NCI-H1417 treated with DMSO at 0.1 percent for 48 hours (cell line): ENCODE measurements at places on chromosomes 11 and 22.
A peak's percentile ranks its signal among the peaks of the same experiment; 100 is the strongest.

DNA sequence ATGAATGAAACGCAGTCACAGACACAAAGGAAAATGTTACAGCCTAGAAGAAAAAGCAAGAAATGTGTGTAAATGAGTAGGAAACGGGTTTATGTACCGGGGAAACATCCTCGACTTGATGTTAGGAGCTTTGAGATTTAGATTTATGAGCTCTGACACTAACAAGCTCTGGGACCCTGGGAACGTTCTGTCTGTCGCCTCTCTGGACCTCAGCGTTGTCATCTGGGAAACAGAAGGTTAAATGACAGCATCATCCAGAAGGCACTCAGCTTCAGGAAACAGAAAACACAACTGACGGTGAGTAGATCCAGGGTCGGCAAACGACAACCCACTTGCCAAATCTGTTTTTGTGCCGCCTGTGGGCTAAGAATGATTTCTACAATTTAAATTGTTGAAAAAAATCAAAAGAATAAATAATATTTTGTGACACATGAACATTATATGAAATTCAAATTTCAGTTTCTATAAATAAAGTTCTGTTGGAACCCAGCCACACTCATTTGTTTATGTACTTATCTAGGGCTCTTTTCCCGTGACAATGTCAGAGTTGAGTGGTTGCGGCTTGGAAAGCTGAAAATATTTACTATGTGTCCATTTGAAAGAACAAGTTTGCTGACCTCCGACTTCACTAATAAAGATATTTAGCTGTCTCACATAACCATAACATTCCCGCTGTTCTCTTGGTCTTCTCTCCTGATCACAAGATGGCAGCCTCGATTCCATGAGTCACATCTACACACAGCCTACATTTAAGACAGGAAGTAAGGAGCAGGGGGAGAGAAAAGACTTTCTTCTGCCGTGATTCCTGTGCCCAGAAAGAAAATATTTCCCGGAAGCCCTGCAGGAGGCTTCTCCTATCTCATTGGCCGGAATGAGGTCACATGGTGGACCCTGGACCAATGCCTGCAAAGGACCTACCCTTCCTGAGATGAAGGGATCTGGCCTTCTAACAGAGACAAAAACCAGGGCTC is 47.1 kb upstream of the SYT13 start:
- DNase-seq = no peak

DNA sequence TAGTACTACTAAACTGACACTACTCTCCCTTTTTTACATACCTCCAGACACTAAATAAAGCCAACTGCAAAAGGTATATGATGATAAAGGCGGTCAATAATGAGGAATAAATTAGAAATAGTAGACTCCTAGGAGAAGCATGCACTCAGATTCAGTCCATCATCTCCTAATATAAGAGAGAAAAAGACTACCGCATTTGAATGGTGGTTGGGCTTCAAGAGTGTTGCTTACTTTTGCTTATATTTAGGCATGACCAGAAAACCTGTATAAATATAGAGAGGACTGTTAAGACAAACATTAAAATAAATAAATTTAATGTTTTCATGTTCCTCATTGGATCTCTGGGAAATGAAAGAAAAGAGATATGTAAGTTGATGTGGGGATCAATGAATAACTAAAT is 1137.0 kb downstream of the FAM181B start:
- DNase-seq = no peak

GRCh38 chr11:129281471-129282415 is 89.6 kb upstream of the ARHGAP32 start:
- no peak for DNase-seq

GRCh38 chr11:61149624-61150615 is 11.3 kb downstream of the VPS37C start:
- DNase-seq = peak; percentile 16

GRCh38 chr11:123460012-123460700 is 30.1 kb downstream of the GRAMD1B start:
- no peak for DNase-seq

GRCh38 chr11:126464796-126465195 is 109.3 kb downstream of the ST3GAL4 start:
- no peak for DNase-seq

DNA sequence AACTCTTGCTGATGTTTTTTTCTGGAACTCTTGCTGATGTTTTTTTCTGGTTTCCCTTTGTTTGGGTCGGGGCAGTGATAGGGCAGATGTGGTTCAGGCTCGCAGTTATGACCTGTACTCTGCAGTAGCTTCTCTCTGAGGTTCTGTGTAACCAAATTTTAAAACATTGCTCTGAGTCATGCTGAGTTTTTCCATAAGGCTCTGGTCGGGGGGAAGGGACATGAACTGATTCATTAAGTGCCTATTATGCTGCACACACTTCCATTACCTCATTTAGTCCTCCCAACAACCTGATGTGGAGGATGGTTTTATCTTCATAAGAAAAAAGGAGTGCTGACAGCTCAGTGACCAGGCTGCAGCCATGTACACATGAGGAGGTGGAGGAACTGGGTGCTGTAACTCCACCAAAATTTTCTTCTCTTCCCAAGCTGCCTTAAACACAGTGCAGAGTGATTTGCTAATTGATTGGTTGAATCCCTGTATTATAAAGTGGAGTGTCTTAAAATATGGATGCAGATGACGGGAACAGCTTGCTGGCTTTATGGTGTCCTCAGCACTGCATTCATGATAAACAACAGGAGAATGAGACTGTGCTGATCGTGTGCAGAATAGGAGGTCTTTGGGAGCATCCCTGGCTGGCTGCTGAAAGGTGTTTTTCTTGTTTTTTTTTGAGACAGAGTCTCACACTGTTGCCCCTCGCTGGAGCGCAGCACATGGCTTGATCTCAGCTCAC is 19.1 kb downstream of the TNRC6B start:
- no peak for DNase-seq

GRCh38 chr11:74220376-74220775 is 49.3 kb downstream of the PPME1 start:
- no peak for DNase-seq

GRCh38 chr11:130737866-130738431 is 178.3 kb downstream of the SNX19 start:
- DNase-seq = no peak

DNA sequence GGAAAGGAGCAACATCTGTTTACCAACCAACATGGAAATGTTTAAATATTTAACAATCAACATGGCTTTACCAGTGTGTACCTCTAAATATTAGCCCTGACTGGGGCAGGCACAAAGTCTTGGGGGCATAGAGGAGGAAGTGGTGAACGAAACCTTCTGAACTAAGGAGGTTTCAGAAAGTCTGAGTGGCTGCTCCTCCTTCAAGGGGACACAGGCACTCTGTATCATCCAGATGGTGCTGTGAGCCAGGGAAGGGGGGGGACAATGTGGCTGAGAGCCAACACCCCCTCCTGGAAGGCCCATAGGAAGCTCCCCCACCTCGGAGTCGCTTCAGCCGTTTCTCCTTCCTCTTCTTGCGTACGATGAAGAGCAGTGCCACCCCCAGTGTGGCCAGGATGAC is 107.7 kb downstream of the CEP164 start:
- no peak for DNase-seq

DNA sequence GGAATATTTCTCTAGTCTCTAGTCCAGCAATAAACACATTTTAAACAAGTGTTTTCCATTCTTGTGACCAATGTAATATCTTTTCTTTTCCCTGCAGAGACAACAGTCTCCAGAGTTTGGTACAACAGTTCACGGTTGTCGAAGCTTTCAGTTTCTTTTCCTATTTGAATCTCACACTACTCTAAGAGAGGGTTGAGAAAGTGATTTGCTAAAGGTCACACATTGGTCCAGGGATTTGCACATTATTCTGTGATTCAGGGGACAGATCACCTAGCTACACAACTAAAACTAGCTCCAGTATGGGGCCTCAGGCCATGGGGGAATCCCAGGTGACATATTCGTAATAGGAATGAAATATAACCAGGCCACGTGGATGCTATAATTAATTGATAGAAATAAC is 132.5 kb downstream of the HIPK3 start:
- no peak for DNase-seq

- DNase-seq = no peak
Observed at GRCh38 chr11:126162306-126163030, 49.0 kb downstream of the RPUSD4 start.

DNA sequence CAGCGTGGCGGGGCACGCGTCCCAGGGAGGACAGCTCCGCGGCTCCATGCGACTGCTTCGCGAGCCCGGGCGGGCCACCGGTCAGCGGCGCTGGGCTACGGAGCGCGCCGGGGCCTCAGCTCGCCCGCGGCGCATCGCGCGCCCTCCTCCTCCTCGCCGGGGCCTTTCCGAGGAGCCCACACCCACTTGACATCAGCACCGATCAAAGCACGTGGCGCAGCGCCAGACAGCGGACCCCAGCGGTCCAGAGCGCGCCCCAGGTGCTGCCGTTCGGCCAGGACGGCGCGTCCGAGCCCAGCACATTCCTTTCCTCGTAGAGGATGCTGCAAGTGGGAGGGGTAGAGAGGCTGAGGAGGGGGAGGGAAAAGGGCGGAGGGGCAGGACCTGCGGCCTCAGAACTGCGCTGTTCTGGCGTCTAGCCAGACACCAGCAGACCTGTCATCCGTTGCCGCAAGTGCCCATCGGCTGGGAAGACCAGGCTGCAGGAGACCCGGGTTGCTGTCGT is 88.6 kb downstream of the PLEKHA7 start:
- no peak for DNase-seq

GRCh38 chr11:66328302-66329144 is 7.7 kb downstream of the RIN1 start:
- DNase-seq = no peak

GRCh38 chr22:23826510-23827350 is 12.1 kb downstream of the DERL3 start:
- no peak for DNase-seq

- DNase-seq = no peak
Observed at GRCh38 chr11:126861796-126862459, 138.6 kb downstream of the KIRREL3 start.

- DNase-seq = no peak
Observed at GRCh38 chr11:8262552-8263108, 1.0 kb downstream of the LMO1 start.

DNA sequence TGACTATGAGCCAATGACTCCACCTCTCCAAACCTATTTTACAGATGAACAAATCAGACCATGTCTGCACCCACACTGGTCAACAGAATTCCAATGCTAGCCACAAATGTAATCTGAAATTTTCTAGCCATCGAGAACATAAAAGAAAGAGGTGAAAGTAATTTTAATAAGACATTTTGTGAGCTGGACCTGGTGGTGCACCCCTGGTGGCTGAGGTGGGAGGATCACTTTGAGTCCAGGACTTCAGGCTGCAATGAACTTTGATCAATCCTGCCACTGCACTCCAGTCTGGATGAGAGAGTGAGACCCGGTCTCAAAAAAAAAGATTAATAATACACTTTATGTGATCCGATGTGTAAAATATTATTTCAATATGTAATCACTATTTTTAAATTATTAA is 9.4 kb upstream of the RNF185 start:
- DNase-seq = no peak

- no peak for DNase-seq
Observed at GRCh38 chr22:24417901-24418641, 9.3 kb upstream of the ADORA2A start.

GRCh38 chr11:2579315-2580060 is 120.3 kb downstream of the KCNQ1OT1 start:
- DNase-seq = no peak

- no peak for DNase-seq
Observed at GRCh38 chr22:37043828-37044538, 7.6 kb upstream of the KCTD17 start.

- DNase-seq = no peak
Observed at GRCh38 chr22:23401111-23401909, 178.8 kb downstream of the IGLL1 start.
